Stimulated activated CD4-positive, alpha-beta T cell treated with anti-CD3 and anti-CD28 coated beads, Interleukin-2, amount 100 ng/mL, for 48 hours (primary cell): ENCODE measurements at places on chromosomes 12 and 14.

- DNase-seq = no peak
These were observed 68.2 kb upstream of the E2F7 start for GRCh38 chr12:77133566-77133965.

- no peak for DNase-seq
These were observed 135.9 kb downstream of the KTN1 start for GRCh38 chr14:55715889-55716288.

- DNase-seq = no peak
These were observed 182.6 kb downstream of the ETV6 start for GRCh38 chr12:11832093-11832492.

DNA sequence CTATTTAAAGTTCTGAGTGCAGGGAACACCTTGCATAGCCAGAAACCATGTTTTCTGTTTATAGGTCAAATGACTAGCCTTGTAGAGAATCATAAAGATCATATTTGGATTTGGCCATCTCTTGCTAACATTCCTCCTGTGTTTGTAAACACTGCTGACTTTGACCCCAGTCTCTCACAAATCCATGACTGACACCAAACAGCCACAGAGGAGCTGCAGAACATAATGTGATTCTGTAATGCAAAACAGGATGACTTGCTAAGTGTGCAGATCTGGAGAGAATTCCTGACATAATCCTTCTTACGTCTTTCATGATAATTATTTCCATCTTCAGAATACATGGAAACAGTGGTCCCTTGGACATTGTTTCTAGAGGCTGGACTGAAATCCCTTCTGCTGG, 211.8 kb downstream of the BMP4 start:
- no peak for DNase-seq

DNA sequence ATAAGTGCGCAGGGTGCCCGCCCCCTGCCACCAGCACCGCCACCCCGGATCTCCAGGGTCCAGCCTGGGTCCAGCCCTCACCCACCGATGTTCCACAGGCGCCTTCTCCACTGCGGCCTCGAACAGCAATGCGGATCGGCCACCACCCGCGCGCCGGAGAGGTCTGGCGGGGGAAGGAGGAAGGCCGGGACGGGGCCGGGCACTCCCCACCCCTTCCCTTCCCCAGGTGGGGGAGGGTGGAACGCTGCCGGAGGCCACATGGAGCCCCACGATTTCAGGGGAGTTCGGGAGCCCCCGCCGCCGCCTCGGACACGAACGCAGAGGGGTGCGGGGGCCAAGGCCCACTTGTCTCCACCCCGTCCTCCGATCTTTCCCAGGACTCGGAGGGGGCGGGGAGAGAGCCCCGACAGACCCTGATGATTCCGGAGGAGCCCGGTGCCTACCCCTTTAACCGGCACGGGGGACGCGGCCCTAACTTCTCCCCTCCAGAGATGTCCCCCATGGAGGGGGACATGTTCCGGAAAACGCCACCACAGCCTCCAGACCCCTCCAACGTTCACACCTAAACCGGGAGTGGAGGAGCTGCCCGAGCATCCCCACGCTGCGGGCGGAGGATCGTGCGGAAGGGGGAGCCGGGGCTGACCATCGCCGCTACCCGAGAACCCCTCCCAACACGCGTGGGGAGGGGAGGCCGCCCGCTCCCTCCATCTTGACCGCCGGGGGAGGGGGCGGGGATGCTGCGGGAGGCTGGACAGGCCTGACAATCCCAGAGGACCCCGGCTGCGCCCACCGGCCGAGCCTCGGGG, 1.1 kb downstream of the ATXN2 start:
- peak; percentile 16 for DNase-seq

DNA sequence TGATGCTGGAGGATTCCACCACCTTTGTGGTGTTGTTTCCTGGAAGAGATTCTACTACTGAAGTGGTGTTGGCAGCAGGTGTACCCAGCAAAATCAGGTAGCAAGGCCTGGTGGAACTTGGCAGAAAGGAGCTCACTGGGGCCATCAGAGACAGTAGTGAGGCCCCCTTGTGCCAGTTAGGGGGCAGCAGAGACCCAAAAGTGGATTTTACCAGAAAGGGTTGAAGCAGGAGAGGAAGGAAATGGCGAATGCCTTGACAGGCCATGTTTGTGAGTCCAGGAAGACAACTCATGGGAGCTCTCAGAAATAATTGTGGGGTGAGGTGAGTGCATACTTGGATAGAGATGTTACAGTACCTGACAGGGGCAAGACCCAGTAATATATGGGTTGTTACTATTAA, 137.7 kb upstream of the FGD4 start:
- DNase-seq = no peak

DNA sequence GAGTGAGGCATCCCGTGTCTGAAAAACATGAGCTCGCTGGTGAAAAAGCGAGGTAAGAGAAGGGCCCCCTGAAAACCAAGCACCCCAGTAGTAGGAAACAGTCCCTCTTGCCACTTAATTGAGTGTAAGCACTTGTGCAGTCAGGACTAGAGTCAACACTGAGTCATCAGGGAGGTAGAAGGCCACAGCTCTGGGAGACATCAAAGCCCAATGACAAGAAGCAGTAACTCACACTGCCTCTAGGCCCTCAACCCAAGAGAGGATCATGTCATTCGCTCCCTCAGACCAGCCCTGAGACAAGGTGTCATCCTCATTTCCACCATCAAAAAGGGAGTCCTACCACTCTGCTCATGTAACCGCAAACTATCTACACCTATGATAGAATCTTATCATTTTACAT, 17.8 kb downstream of the POMT2 start:
- peak; percentile 39 for DNase-seq

DNA sequence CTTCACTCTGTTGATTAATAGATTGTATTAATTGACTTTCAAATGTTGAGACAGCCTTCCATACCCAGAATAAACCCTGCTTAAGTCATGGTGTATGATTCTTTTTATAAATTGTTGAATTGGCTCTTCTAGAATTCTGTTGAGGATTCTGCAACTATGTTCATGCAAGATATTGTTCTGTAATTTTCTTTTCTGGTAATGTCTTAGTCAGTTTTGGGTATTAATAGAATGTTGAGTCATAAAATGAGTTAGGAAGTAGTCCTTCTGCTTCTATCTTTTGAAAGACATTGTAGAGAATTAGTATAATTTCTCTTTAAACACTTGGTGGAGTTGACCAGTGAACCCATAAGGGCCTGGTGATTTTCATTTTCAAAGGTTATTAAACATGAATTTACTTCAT, 958.9 kb downstream of the LRFN5 start:
- no peak for DNase-seq

GRCh38 chr12:95857156-95857555, 1.6 kb upstream of the SNRPF start:
- DNase-seq = no peak
